ENCODE measurements at places on chromosomes 2 and 18.

DNA sequence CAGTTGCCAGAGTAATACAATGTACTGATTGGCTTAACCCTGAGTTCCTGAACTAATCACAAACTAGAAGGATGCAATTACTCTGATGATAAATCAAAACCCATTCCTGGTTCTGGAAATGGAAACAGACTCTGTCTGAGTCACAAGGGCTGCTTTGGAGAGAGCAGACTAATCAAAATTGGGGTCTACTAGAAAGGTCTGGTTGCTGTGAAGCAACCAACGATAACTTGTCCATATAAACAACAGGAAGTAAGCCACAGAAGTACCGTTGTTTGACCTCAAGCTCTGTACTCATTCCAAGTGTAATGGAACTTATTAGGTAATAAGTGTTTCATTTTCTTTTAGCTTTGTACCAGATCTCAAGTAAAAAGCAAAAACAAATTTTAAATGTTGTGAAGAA is 49.7 kb downstream of the RASGRP3 start:
- DNase-seq, result peak; percentile 33

GRCh38 chr2:201313362-201313761 is 43.8 kb downstream of the FLACC1 start:
- no peak for DNase-seq

DNA sequence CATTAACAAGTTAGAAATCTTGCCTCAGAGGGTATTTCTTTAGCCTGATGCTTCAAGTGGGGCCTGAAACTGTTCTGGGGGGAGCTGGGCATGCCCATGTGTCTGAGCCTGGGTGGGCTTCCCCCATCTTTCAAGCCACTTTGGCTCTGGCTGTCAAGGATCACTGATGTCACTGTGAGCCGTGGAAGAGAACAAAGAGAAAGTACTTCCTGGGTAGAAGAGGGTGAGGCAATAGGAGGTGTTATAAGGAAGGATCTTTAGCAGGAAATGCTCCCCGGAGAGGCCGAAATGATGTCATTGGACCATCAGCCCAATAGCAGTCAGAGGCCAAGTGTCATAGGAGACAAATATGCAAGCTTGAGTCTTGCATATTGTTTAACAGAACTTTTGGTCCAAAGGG is 228.4 kb upstream of the MEX3C start:
- no peak for DNase-seq

DNA sequence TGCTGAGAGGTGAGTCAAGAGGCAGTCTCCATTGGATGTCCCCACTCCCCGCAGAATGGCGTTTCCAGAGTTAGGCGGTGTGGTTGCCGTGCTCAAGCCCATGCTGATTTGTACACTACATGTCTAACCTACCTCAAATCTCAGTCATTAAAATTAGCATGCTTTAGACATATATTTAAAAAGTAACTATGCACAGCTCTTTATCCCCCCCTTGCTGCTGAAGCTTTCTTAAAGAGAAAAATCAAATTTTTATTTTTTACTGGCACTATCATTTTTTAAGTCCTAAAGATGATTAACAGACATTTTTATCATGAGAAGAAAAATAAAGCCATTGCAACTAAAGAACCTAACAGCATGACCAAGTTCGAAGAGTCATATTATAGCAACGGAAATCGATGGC is 42.9 kb downstream of the BOLA3 start:
- peak; percentile 20 for DNase-seq

- DNase-seq, result no peak
These were observed 125.5 kb downstream of the KLHL29 start for GRCh38 chr2:23510471-23510870.

DNA sequence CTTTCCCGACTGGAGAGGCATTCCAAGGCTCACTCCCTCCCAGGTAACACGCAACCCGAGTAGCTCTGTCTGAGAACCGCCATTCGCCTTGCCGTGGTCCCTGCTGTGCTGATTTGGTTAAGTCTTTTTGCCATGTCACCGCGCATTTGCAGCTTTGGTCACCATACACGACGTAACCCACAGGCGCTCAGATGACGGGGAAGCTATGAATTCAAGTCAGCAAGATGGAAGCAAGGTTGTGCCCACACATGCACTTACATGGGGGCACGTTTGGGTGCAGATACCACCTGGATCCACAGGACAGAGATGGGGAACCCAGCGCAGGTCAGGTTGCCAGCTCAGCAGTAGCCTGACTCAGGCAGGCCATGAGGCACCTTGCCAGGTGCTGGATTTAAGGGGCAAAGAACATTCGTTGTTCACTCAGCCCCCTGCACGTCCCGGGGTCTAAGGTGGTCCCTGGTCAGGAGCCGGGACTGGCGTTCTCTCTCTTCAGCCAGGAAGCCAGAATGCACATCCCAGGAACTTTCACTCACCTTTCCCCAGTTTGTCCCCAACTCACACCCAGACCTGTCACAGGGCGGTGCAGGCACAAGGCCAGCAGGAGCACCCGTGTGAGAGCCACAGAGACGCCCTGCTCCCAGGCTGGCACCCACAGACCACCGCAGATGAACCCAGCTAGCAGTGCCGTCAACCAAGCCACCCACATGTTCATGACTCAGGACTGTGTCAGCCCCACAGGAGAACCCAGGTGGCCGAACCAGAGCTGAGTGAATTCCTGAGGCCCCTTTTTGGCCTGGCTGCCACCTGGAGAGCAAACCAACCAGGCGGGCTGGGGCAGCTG is 19.9 kb downstream of the SNED1 start:
- no peak for DNase-seq

DNA sequence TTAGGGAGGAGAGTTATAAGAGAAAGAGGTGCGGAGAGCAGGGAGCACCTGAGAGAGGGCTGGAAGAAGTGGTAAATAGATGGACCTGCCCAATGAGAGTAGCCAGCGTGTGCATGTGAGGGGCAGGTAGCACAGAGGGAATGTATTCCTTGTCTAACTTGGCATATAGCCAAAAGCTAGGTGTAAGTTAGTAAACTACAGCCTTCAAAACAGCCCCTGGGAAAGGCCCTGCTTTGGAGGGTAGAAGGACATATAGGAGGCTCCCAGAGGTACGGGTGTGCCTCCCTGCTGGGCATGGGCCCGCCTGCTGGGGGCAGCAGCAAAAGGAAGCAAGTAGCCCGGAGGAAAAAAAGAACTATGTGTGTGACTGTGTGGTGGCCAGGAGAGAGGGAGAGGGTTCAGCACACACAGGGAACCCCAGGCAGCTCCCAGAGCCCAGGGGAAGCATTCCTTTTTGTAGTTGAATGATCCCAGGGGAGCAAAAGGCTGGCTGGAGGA is 48.0 kb downstream of the TCF7L1 start:
- no peak for DNase-seq

DNA sequence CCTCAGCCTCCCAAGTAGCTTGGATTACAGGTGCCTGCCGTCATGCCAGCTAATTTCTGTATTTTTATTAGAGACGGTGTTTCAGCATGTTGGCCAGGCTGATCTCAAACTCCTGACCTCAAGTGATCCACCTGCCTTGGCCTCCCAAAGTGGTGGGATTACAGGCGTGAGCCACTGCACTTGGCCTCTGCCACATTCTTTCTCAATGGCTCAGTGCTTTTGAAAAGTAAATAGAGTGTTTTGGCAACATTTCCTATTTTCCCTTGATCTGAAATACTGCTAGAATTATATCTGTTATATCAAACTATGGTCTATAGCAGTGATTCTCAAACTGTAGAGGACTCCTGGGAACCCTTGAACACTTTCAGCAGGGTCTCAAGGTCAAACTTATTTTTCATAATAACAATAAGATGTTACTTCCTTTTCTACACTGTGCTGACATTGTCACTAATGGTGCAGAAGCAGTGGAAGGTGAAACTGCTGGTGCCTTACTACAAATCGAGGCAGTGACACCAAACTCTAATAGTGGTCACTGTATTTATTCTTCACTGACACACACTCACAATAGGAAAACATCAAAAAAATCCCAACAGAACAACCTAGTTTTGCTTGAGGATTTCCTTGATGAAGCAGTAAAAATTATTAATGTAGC is 10.6 kb downstream of the DAW1 start:
- DNase-seq, result no peak

- DNase-seq, result no peak
These were observed 1.7 kb downstream of the OBSL1 start for GRCh38 chr2:219569635-219570034.

DNA sequence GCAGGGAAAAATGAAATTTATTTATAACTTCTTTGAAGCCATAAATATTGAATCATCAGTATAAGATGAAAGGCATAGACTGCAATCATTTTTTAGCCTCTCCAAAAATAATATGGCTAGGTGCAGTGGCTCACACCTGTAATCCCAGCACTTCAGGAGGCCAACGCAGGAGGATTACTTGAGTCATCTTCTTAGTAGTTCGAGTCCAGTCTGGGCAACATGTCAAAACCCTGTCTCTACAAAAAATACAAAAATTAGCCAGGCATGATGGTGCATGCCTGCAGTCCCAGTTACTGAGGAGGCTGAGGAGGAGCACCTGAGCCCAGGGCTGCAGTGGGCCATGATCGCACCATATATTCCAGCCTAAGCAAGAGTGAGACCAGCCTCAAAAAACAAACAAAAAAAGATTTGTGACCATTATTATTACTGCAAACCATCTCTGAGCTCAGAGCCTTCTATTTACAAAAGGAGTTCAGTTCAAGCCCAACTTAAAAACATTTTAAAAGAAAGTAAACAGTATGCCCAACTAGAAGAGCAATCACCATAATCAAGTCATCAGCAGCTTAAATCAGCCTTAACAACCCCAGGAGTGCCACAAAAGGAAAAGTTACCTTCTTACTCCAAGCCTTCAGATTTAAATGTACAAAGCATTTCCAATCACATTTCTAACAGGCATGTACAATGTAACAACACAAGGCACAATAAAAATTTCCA is 37.5 kb downstream of the KCNG3 start:
- DNase-seq, result no peak

- no peak for DNase-seq
These were observed 75.7 kb downstream of the FTCDNL1 start for GRCh38 chr2:199775267-199775666.

- no peak for DNase-seq
These were observed 1802.0 kb downstream of the SUCLG1 start for GRCh38 chr2:82657106-82657505.

DNA sequence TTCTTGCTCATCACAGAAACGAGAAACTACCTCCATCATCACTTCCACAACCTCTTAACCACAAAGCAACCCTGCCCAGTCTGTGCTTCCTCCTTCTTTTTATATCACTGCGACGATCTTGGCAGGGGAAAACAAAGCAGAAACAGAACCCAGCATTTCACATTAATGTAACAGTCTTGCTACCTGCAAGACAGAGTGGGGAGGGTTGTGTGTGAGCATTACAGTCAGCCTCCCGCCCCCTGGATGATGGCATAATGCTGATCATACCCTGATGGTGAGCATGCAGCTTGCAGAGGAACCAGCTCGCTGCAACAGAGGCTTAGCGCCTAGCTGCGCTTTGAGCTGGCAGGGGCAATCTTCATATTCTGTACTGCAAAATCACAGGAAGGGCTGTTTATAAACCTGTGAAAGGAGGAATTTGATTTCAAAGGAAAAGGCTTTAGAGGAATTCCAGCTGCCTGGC is 376.1 kb downstream of the IRS1 start:
- no peak for DNase-seq
